ENCODE measurements at places on chromosomes 1 and 21.

GRCh38 chr1:98028800-98029199 is 108.0 kb upstream of the DPYD start:
- no peak for DNase-seq

- DNase-seq: peak; percentile 26
These were observed 389.9 kb downstream of the SMYD3 start for GRCh38 chr1:246117066-246117791.

GRCh38 chr1:116874733-116875249 is 34.9 kb upstream of the PTGFRN start:
- DNase-seq: no peak

DNA sequence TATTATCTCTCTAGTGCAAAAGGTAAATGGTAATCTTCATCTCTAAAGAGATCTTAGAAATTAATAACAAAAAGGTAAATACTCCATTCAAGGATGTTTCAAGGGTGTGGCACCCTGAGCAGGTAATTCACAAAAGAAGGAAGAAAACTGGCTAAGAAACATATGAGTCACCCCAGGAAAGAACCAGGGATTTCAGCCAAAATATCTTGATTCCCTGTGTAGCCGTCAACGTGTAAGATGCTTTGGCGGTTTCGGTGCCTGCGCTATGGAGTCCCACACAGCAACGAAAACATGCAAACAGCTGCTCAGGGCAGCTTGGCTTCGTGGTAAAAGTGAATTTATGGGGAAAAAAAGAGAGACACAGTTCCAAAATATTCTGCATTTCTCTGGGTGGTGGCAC is 3.7 kb downstream of the ITGB2 start:
- no peak for DNase-seq

GRCh38 chr1:55382806-55383305 is 167.7 kb upstream of the USP24 start:
- no peak for DNase-seq

DNA sequence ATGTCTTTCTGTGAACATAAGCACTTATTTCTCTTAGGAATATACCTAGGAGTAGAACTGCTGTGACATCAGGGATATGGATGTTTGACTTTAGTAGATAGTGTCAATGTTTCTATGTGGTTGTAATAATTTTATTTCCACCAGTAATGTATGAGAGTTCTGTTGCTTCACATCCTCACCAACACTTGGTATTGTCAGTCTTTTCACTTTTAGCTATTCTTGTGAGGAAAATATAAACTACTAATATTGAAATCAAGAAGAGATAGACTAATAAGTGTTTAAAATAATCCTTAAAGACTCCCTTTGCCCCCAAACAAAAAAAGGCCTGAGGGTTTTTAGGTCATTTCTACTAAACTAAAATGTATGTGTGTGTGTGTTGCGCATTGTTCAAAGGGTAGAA is 2.7 kb upstream of the DMAP1 start:
- DNase-seq: no peak

DNA sequence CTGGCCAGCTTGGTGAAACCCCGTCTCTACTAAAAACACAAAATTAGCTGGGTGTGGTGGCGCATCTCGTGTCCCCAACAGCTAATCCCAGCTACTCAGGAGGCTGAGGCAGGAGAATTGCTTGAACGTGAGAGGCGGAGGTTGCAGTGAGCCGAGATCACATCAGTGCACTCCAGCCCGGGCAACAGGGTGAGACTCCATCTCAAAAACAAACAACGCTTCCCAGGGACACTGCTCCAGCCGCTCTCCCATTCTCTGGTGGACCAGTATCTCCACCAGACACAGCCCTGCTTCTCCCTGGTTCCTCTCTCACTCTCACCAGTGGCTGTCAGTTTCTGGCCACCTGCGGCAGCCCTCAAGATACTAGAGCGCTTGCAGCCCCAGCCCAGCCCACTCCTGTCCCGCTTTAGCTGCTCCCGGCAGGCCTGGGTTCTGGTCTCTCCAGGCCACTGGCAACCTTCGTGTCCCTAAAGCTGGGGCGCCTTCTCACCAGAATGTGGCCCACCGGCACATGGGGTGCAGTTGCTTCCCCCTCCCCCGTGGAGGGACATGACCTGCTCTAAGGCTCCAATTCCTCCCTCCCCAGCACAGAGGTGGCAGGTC is 20.9 kb upstream of the LRRC47 start:
- no peak for DNase-seq

- no peak for DNase-seq
These were observed 6.9 kb upstream of the ANKRD35 start for GRCh38 chr1:145892486-145893087.

DNA sequence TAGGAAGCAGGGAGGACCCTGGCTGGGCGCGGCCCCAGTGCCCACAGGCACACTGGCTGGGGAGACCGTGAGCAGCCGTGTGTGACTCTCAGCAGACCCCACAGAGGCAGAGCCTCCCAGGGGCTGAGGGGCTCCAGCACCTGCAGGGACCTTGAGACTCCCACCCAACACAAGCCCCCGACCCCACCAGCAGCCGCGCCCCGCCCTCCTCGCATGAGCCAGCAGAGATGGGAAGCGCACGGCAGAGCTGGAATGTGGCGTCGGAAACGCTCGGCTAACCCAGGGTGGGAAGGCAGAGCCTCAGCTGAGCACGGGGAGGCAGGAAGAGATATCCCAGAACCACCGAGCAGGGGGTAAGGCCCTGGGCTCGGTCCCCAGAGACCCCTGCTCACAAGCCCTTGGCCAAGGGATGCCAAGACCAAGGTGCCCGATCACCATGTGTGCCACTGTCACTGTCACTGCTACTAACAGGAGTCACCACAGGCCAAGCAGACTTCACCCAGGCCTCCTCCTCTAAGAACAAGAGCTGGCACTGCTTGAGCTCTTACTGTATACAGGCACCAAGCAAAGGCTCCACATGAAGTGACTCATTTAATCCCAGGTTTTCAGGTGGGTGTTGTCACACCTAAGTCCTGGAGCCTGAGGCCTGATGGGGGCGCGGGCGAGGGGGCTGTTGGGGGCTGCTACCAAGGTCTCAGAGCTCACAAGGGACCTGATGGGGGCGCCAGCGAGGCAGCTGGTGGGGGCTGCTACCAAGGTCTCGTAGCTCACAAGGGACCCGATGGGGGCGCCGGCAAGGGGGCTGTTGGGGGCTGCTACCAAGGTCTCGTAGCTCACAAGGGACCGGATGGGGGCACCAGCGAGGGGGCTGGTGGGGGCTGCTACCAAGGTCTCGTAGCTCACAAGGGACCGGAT is 20.1 kb downstream of the MEGF6 start:
- DNase-seq: no peak

DNA sequence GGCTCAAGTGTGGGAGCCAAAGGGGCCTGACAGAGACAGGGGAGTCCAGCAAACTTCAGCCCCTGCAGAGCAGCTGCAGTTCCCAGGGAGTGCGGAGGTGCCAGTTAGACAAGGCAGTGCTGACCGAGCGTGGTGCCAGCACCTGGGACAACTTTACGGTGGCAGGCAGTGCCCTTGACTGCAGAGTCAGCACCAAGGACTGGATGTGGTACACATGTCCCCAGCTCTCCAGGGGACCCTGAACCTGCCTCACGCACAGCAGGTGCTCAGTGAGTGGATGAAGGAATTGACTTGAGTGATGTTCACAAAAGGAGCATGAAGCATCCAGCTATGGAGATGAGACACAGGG is 296.5 kb downstream of the SIPA1L2 start:
- no peak for DNase-seq

DNA sequence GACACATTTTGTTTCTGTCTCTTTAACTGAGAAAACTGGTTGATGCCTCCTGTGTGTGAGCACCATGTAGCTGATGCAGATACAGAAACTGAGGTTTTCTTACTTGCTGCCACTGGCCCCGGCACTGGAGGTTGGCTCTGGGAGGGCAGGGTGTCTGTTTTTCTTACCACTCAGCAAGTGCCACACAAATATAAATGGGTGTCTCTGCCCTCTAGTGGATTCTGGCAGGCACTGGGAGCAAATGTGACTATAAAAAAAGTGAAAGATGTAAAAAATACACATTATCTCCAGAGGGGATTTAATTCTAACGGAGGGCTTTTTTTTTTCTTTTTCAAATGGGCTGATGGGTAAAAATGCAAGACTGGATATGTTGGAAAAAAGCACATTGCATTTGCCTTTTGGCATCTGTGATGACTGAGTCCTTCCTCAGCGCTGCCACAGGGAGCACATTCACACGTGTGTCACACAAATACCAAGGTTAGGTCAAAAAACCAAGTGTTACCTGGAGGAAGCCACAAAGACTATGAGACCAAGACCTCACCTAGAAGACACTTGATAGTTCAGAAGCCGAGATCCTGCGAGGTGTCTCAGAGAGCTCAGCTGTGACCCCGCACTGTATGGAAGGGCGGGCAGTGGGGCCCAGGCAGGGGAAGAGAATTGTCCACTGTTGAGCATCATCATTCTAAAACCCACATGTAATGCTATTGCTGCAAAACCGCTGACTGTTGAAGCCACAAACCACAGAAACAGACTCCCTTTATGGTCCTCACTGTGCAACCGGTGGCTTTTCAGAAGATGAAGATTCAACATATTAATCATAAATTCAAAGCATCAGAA is 18.9 kb downstream of the PGBD2 start:
- DNase-seq: peak; percentile 23

GRCh38 chr1:25867210-25867991 is 8.1 kb downstream of the PAQR7 start:
- no peak for DNase-seq

- no peak for DNase-seq
These were observed 4.9 kb downstream of the COL6A1 start for GRCh38 chr21:45986316-45987051.

- DNase-seq: no peak
These were observed 70.1 kb downstream of the CASZ1 start for GRCh38 chr1:10726355-10726754.

DNA sequence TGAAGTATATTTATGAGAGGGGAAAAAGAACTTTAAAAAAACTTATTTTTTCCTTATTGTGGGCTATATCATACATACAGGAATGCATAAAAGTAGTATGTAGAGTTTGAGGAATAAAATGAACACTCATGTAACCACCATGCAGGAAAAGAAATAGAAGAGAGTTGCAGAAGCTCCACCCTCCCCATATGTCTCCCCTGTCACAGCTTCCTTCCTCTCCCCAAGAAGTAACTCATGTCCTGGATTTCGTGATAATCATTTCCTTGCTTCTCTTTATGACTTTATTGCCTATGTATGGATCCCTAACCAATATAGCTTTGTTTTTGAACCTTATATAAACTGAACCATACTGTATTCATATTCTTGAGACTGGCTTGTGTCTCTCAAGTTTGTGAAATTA is 126.4 kb downstream of the ZZZ3 start:
- DNase-seq: no peak

- DNase-seq: peak; percentile 66
These were observed 55.0 kb upstream of the PAXBP1 start for GRCh38 chr21:32826329-32827167.

All from HEK293T (cell line).